ENCODE measurements at places on chromosomes 16 and 17. TPM values are rescaled to one million over a fixed set of nuclear protein-coding genes. Genes with fewer than 3 reads are reported as not detected.

The GNGT2 gene
- polyA plus RNA-seq = 12.3 TPM

The PLA2G15 gene
- 11.0 TPM for polyA plus RNA-seq

The TTYH2 gene
- 2.3 TPM for polyA plus RNA-seq

The ALDH3A1 gene
- polyA plus RNA-seq = 21.6 TPM

The WDR45B gene
- 66.7 TPM for polyA plus RNA-seq

The TNFRSF13B gene
- polyA plus RNA-seq = 0.08 TPM

The MT1M gene
- polyA plus RNA-seq = 35.2 TPM

The CMTM2 gene
- 14.1 TPM for polyA plus RNA-seq

The KRTAP9-4 gene
- polyA plus RNA-seq = not detected

The HIC1 gene
- 14.4 TPM for polyA plus RNA-seq

The EVI2A gene
- 44.9 TPM for polyA plus RNA-seq

The DPEP1 gene
- polyA plus RNA-seq = 0.65 TPM

The NT5C3B gene
- polyA plus RNA-seq = 68.5 TPM

The KRTAP2-3 gene
- polyA plus RNA-seq = not detected

The JPH3 gene
- 0.04 TPM for polyA plus RNA-seq

The MYH1 gene
- 0.02 TPM for polyA plus RNA-seq

The WNK4 gene
- 0.09 TPM for polyA plus RNA-seq

The KRTAP4-9 gene
- not detected for polyA plus RNA-seq

The C17orf50 gene
- 0.18 TPM for polyA plus RNA-seq

The SEPTIN1 gene
- polyA plus RNA-seq = 7.3 TPM

The CAVIN1 gene
- 134 TPM for polyA plus RNA-seq

The ZDHHC1 gene
- polyA plus RNA-seq = 10.9 TPM

The KRT27 gene
- polyA plus RNA-seq = 1.5 TPM

The ZG16B gene
- polyA plus RNA-seq = 3.9 TPM

The DNAI2 gene
- 5.1 TPM for polyA plus RNA-seq

The NTN1 gene
- polyA plus RNA-seq = 3.6 TPM

The CCDC40 gene
- 6.5 TPM for polyA plus RNA-seq

The NPIPB4 gene
- 19.4 TPM for polyA plus RNA-seq

The ZG16 gene
- 0.01 TPM for polyA plus RNA-seq

Data from lung (tissue), 17 donors.